ENCODE measurements at places on chromosomes 2 and 18.

GRCh38 chr2:27185331-27186026 lies 26.4 kb upstream of the ATRAID start:
- DNase-seq = peak; percentile 69

GRCh38 chr2:33230195-33230594 lies 246.3 kb upstream of the RASGRP3 start:
- DNase-seq = no peak

DNA sequence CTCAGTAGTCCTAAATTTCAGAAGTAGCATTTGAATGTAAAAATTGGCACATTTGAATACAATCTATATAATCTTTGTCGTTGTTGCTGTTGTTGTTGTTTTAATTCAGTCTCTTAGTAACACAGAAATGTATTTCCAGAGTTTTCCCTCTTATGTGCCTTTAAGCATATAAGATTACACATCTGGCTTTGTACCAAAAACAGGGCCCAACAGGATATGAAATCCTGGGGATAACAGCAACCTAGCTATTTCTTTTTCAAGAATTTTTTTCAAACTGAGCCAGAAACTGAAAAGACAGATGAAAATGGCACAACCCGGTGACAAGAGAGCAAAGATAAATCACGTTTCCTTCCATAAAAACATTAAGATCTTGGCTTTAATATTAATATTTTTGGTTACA lies 906.7 kb downstream of the NRXN1 start:
- no peak for DNase-seq

DNA sequence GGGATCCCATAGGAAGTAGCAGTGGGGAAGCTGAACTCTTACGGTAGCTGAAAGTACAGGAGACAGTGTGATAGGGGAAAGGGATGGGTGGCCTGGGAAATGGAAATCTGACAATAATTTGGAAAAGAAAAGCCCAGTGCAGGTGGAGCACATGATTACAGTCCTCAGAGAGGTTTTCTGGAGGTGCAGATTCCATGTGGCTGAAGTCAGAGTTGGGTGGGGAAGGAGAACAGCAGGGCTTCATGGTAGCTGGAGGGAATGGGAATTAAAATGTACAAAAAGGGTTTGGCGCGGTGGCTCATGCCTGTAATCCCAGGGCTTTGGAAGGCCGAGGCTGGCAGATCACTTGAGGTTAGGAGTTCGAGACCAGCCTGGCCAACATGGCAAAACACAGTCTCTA lies 12.2 kb downstream of the HRH4 start:
- no peak for DNase-seq

All from fibroblast of pulmonary artery (primary cell).